H1 (cell line): ENCODE measurements at places on chromosomes 16 and 17.

DNA sequence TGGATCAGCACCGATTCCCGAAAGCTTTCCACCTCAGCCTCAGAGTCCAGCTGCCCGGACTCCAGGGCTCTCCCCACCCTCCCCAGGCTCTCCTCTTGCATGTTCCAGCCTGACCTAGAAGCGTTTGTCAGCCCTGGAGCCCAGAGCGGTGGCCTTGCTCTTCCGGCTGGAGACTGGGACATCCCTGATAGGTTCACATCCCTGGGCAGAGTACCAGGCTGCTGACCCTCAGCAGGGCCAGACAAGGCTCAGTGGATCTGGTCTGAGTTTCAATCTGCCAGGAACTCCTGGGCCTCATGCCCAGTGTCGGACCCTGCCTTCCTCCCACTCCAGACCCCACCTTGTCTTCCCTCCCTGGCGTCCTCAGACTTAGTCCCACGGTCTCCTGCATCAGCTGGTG, 15.0 kb downstream of the CD300LG start:
- no peak for DNase-seq

DNA sequence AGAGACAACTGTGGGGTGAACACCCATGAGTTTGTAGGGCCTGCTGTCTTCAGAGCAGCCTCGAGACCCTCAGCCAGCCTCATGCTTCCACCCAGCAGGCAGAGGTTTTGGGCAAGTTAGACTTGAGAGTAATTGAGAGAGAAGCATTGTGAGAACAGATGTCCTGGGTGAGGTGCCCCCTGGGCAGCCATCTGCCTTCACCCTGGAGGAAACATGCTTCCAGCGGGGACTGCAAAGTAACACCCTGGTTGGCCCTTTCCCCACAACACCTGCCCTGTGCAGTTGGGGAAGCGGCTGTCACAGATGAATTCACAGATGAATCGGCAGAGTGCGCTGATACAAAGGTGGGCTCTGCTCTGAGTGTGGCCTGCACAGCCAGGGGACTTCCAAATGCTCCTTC, 23.4 kb downstream of the ATPAF2 start:
- no peak for DNase-seq

- no peak for DNase-seq
Measured at GRCh38 chr17:81641825-81642489, 5.0 kb downstream of the TSPAN10 start.

GRCh38 chr17:69512946-69513345, 98.4 kb downstream of the MAP2K6 start:
- DNase-seq, result no peak

DNA sequence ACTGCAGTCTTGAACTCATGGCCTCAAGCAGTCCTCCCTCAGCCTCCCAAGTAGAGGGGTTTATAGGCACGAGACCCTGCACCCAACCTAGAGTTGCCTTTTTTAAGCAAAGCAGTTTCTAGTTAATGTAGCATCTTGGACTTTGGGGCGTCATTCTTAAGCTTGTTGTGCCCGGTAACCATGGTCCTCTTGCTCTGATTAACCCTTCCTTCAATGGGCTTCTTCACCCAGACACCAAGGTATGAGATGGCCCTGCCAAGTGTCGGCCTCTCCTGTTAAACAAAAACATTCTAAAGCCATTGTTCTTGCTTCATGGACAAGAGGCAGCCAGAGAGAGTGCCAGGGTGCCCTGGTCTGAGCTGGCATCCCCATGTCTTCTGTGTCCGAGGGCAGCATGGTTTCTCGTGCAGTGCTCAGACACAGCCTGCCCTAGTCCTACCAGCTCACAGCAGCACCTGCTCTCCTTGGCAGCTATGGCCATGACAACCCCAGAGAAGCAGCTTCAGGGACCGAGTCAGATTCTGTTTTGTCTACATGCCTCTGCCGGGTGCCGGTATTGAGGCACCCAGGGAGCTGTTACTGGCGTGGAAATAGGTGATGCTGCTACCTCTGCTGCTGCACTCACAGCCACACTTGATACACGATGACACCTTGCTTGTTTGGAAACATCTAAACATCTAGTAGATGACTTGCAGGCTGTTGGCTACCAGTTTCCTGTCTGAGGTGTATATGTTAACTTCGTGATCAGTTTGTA, 3.3 kb downstream of the RPL13 start:
- no peak for DNase-seq

GRCh38 chr17:28719021-28719433, 758 bp upstream of the RPL23A start:
- DNase-seq, result no peak

DNA sequence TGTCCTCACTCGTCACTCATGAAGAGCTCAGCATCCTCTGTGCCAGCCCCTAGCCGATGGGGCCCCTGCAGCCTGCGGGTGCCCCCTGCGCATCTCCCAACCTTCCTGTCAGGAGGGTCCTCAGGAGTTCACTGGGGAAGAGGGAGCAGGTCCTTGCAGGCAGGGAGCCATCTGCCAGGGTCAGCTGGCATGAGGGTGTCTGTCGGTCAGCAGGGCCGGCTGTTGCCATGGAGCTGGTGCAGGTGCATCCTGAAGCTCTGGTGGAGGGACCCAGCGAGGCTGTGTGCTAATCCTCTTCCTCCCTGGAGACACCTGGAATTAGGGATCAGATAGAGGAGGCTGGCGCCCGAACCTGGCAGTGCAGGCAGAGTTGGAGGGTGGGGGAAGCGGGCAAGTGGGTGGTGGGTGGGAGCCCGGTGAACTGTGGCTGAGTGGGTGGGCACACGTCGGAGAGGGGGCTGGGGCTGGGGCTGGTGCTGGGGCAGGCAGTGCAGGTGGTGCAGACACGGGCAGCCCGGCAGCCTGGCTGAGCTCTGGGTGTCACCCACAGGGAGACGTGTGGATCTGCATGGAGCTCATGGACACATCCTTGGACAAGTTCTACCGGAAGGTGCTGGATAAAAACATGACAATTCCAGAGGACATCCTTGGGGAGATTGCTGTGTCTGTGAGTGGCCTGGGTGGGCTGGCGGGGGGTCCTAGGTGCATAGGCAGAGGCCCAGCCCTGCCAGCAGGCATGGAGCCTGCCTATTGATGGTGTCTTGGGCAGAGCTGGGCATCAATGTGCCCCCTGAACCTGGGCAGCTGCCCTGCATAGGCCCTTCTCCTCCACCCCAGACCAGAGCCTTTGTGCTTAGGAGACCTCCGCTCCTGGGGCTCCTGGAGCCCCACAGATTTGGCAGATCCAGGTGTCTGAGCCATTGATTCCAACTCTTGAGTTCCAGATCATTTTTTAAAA, 17.4 kb downstream of the MAP2K3 start:
- no peak for DNase-seq

GRCh38 chr17:14316126-14316832, 15.4 kb downstream of the HS3ST3B1 start:
- DNase-seq, result no peak

GRCh38 chr17:17913695-17914332, 58.4 kb downstream of the TOM1L2 start:
- DNase-seq, result no peak

- no peak for DNase-seq
Measured at GRCh38 chr17:39240631-39241030, 14.9 kb upstream of the STAC2 start.

GRCh38 chr17:58541249-58541648, 26.8 kb upstream of the MTMR4 start:
- DNase-seq, result no peak
